ENCODE measurements at places on chromosomes 7 and 10.

DNA sequence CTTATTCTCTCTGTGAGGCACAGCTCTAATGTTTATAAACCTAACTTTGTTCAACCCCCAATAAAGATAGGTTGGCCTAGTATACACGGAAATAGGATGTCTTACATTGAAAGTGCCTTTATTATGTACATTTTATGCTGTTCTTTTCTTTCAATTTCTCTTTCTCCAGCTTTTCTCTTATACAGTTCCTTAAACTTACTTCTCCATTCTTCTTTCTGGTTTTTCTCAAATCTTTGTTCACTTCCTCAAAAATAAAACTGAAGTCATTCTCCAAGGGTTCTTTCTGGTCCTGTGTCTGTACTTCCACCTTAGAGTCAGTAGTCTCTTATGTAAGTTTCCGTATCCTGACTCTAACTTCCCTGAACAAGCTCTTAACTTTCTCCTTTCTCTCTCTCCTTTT lies 29.2 kb upstream of the NAMPT start:
- no peak for DNase-seq

- no peak for DNase-seq
Observed at GRCh38 chr7:73851410-73852338, 9.3 kb upstream of the TMEM270 start.

GRCh38 chr7:123757095-123757494 lies 8.3 kb upstream of the WASL start:
- no peak for DNase-seq

DNA sequence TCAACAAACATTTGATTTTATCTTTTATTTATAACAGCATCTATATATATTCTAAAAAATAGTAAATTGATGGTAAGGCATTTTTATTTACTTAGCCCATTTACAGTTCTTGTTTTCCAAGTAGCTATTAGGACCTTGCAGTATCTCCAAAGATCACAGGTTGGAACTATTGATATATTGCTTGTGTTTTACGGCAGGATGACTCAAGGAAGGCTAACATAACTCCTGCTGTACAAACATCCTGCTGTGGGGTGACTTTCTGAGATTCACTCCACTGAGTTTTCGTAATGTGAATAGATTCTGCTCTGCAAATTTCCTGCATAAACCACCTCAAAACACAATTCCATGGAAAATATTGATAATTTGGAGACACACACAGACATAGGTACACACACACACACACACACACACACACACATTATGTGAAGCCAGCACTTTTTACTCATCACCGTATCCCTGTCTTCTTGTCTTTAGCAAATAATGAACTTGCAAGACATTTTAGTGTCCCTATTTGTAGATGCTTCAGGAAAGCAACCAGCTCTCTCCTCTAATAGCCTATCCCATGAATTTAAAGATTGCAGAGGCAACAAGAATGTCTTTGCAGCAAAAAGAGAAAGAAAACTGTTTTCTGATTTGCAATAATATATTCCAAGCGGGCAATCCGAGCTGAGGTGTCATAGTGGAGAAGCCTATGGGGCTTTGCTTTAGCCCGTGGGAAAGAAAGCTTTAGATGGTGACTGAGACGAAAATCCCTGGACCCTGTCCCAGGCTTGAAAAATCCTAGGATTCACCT lies 722 bp downstream of the AGR2 start:
- no peak for DNase-seq

DNA sequence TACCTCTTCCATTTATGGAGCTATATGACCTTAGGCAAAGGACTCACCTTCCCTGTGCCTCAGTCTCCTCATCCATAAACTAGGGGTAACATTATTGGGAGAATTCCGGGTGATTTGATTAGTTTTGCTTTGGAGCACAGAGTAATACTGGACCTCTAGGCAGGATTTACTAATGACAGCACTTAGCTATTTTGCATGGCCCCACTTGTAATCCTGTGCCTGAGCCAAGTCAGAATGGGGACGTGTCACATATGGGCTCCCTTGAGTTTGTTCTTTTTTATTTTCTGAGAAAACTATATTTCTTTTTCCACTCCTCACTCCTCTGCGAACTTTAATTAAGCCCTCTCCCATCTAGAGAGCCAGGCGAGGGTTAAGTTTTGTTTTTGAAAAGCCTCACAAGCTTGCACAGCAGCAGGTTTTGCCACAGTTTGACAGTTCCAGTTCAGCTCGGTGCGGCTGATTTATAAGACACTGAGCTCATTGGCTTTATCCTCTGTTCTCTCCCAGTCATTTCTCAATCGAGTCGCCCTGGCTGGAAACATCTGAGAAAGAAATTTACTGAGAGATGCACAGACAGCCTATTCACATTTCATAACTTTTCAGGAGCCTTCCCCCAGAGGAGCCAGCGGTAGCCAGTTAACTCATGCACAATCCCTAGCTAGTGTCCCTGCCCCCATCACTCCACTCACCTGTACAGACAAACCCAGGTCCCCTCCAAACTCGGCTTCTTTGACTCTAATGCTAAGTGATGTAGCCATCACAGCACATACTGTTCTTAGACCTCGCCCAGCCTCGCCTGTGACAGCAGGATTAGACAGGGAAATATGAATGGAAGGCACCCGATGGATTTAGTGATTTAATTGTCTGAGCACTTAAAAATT lies 441.9 kb upstream of the NPVF start:
- DNase-seq, result no peak

- no peak for DNase-seq
Observed at GRCh38 chr7:135193615-135194081, 17.7 kb downstream of the WDR91 start.

DNA sequence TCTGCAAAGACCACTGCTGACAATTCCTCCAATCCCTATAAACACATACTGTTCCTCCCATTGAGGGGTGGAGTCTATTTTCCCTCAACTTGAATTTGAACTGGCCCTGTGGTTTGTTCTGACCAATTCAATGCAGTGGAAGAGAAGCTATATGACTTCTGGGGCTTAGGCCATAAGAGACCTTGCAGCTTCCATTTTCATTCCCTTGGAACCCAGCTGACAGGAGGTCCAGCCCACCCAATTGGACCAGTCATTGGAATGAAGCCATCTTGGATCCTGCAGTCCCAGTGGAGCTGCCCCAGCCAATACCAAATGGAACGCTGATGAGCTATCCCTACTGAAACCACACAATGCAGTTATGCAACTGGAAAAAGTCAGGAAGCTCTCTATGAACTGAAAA lies 8.9 kb upstream of the TMED4 start:
- no peak for DNase-seq

DNA sequence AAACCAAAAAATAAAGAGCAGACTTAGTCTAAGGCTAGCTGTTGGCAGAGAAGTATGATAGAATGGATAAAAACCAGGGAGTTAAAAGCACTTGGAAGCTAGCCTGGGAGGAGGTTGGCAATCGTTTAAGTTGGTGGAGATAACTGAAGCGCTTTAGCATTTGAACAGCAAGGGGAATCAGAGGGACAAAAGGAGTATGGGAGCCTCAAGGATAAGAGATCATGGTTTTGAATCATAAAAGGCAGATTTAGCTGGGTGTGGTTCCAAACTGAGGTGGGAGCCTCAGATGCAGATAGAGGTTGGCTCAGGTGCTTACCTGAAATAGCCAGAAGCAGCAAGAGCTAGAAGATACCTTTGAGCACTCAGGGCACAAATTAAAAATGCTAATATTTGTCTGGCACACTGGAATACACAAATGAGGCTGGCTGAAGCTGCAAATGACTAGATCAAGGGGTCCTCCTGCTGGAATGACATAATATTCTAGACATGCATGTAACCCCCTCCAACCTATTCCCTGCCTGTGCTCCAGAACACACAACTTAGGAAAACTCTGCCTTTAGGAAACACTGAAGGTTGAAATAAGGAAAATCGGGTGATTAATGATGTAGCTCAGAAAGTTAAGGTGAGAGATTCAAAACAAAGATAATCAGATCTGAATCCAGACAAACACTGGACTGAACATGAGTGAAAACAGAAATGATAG lies 372.3 kb upstream of the LRRN3 start:
- DNase-seq, result no peak

DNA sequence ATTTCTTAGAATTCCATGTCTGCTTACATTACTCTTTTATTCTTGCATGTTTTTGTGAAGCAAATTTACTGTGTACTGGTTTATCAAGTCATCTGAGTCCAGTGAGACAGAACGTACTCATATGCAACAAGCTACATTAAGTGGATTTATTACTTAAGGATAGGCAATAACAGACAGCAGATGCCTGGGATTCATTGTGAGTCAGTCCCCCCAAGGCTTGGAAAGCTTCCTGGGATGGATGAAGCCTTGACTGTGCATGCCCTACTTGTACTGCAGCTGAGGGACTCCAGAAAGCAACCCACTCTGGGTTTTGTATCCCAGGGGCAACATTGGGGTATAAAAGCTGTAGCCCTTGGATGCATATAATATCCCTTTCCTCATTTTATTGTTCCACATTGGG lies 113.4 kb upstream of the RAB18 start:
- DNase-seq, result no peak

Data from progenitor cell of endocrine pancreas (in vitro differentiated cells).